ENCODE measurements at places on chromosomes 3 and 15.

DNA sequence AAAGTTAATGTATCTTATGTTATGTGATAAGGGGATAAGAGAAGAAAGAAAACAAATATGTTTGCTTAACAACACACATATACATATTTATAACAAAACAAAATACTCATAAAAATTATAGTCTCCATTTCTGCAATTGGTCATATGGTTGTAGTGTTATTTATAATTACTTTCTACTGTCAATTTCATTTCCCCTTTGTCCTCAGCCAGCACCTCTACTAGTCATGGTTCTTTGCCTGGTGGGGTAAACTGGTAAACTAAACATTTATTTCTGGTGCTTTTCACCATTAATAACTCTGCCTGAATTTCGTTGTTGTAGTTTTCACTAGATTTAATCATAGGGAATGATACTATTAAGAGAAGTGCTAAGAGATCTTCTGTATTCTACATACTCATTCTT is 88.0 kb upstream of the ALCAM start:
- DNase-seq = no peak

DNA sequence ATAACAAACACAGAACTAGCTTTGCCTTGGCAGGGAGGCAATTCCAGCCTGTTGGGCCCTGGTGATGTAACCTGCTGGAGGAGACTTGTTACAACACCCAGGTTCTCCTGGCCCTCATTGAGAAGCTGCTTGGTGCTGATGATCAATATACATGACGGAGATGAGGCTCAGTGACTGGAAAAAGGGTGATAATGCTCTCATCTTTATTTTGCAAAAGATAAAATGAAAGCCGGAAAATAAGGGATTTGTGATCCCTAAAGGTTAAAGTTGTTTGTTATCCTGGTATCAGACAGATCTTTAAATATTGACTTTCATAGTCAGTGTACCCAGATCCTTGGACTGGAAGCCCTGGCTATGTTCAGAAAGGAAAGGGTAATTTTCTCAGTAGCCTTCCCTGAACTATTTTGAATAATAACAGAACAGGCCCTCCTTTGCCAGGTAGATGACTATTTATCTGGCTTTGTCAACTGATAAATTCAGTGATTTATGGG is 118.9 kb upstream of the MEIS2 start:
- DNase-seq = no peak

DNA sequence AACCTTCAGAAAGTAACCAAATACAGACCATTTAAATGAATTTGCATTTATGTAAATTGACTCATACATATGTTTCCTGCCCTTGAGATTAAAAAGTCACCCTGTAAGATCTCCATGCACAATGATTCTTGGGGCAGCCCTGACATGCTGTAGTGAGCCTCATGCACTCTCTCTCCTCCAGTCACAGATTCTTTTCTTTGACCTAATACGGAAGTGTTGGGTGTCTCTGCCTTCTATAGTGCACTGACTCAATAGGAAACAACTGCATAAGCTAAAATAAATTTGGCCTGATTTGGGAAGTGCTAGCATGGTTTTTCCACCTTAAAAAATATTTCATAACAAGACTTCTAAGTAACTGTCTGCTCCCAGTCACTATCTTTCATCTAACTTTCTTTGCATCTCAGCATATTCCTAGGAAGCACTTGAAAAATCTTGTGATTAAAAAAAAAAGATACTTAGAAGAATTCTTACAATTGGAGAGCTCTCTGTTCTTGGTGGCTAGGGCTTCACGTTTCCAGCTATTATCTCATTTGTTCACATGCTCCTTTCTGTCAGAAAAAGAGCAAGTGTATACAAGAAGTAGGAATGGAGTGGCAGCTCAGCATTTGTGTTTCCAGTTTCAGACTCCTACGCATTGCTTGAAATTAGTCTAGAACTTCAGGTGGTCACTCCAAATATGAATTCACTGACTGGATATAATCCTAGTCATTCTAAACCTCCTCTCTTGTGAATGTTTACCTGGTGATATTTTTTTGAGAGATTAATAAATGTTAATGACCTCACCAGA is 207.9 kb upstream of the COL8A1 start:
- DNase-seq = no peak

- no peak for DNase-seq
Observed at GRCh38 chr3:139636511-139636910, 41.3 kb downstream of the NMNAT3 start.

GRCh38 chr15:77002954-77003912 is 8.3 kb downstream of the PSTPIP1 start:
- DNase-seq = no peak

- DNase-seq = no peak
Observed at GRCh38 chr3:13069495-13069894, 3.7 kb downstream of the IQSEC1 start.

- no peak for DNase-seq
Observed at GRCh38 chr3:141486496-141486745, 406 bp upstream of the RASA2 start.

- DNase-seq = no peak
Observed at GRCh38 chr15:98085003-98085639, 124.6 kb downstream of the ARRDC4 start.

GRCh38 chr3:23949784-23950183 is 4.7 kb downstream of the NR1D2 start:
- DNase-seq = no peak

DNA sequence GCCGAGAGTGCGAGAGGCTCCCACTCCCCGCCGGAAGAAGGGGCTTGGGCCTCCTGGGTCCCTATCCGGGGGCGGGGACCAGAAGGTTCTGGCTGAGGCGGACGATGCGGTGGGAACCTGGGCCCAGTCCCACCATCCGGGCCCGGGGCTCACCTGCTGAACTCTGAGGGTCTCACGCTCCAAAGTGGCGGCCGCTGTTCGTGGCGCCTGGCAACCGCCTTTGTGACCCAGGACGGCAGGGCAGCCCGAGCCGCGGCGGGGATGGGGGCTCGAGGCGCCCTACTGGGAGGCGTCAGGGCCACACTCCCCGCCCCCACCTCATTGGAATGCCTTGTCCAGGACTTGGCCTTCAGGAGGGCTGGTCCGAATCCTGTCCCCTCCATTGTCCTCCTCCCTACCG is at the start of gene FANCD2OS:
TSS of gene FANCD2OS (minus strand) at position 165 of the 400 bp plus-strand sequence. CDS start 3,481 bp downstream, outside the sequence.
- no peak for DNase-seq

DNA sequence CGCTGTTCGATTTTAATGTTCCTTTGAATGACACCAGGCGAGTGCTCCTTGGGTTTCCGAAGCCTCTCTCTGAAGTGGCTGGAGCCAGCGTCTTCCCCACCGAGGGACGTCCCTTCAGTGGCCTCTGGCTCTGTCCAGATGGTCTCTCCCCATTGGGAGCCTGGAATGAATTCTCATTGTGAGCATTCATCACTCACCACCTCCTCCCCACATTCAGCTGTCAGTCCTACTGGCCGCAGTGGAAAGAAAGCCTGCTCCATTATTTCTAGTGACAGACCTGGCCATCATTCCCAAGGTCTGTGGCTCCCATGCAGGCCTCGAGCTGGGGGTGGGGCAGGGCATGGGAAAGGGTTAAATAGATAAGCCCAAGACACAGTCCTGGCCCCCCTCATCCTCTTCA is 35.2 kb downstream of the ZNF710 start:
- no peak for DNase-seq

- no peak for DNase-seq
Observed at GRCh38 chr3:119494597-119494996, 3.8 kb upstream of the TIMMDC1 start.
